NCI-H1105 treated with DMSO at 0.1 percent for 48 hours (cell line): ENCODE measurements at places on chromosomes 5 and 9.

- no peak for DNase-seq
Observed at GRCh38 chr5:178490935-178491652, 99.1 kb downstream of the COL23A1 start.

- DNase-seq: no peak
Observed at GRCh38 chr5:96809921-96810320, 2.2 kb upstream of the ERAP1 start.

DNA sequence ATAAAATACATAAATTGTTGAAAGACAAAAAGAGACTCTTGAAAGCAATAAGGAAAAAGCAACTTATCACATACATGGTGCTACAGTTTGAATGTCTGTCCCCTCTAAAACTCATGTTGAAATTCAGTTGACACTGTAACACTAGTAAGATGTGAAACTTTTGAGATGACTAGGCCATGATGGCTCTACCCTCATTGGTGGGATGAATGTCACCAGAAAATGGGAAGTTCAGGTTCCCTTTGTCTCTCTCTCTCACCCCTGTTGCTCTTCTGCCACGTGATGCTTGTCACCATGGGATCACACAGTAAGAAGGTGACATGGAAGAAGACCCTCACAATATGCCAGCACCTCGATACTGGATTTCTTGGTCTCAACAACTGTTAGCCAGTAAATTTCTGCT is 50.3 kb upstream of the SPTLC1 start:
- DNase-seq: no peak

DNA sequence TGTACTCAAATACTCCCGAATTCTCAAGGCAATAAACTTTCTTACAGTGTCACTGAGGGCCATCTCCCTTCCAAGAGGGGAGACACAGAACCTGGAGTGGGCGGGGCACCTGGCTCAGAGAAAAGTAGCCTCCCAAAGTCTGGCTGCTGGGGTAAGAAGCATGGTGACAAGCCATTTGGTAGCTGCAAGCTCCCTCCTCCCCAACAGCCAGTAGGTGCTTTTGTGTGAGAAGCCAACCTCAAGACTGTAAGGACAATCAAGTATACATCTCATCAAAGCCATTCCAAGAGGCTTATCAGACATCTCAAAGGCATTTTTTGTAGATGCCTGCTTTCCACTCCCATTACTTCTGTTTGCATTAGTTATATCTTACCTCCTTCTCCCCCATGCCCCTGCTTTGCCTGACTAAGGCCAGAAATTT is 1.4 kb downstream of the DAB2 start:
- no peak for DNase-seq

DNA sequence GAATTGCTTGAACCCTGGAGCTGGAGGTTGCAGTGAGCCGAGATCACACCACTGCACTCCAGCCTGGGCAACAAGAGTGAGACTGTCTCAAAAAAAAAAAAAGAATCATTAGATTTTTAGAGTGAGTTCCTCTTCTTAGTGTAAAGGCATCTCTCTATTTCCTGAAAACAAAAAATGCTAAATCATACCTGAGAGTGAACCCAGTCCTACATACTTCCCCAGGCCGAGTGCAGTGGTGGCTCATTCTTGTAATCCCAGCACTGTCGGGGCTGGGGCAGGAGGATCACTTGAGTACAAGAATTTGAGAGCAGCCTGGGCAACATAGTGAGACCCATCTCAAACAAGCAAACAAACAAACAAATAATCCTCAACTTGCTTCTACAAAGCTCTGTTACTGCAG is 38.2 kb upstream of the LPAR1 start:
- no peak for DNase-seq

- no peak for DNase-seq
Observed at GRCh38 chr5:119367502-119368237, 11.9 kb downstream of the TNFAIP8 start.

- no peak for DNase-seq
Observed at GRCh38 chr5:3361811-3362605, 233.6 kb upstream of the IRX1 start.

DNA sequence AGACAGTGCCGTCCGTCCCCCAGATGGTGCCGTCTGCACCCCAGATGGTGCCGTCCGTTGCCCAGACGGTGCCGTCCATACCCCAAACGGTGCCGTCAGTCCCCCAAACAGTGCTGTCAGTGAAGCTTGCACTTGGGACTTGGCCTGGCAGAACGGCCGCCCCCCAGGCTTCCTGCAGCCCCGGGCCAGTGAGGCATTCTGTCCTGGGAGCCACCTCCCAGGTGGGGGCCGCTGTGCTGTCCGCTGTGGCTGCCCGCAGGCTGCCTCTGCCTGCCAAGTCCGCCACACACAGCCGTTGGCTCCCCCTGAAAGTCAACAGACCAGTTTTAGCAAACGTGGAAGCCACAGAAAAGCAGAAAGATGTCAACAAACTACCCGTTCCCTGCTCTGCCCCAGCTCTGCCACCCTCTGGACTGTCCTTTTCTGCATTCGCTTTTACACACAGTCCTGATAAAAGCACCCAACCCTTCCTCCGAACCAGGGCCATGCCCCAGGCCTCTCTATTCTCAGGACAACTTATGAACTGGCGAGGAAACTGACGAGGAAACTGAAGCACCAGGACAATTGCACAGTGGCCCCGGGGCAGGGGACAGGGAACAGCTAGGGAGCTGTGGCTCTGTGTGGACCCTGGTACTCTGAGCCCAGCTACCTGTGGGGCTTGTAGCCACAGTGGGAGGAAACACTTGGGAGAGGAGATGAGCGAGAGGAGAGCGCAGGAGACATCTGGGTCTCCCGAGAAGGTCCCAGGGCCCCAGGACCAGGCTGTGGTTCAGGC is 39.6 kb upstream of the RXRA start:
- no peak for DNase-seq

DNA sequence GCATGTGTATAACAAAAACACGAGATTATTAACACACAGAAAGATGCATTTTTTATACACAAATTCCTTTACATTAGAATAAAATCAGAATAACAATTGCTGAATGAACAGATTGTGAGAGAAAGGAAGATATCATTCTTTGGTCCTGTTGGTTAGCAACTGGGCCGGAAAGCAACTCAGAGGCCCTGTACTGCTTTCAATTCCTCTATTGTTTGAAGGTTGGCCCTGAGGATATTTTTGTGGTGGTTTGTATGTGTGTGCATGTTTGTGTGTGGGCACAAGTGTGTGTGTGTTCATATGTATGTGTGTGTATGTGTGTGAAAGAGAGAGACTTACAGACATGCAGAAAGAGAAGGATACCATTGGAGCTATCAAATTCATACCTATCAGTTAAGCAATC is 356.8 kb upstream of the DMAC1 start:
- no peak for DNase-seq

DNA sequence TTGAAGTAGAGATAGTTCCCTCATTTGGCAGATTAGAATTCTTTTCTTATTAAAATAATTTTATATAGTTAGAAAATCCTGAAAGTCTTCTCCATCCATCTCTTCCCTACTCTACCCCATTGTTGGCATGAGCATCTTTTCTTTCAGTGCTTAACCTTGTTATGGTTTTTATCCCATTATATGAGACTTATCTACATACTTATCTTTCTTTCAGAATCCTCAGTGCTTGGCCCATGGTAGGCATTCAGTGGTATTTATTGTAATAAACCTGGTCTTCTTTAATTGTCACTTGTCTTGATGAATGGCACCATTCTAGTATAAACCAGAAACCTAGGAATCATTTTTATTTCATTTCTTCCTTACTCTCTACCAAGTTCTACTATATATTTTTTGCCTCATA is 169.8 kb upstream of the TLX3 start:
- DNase-seq: no peak

DNA sequence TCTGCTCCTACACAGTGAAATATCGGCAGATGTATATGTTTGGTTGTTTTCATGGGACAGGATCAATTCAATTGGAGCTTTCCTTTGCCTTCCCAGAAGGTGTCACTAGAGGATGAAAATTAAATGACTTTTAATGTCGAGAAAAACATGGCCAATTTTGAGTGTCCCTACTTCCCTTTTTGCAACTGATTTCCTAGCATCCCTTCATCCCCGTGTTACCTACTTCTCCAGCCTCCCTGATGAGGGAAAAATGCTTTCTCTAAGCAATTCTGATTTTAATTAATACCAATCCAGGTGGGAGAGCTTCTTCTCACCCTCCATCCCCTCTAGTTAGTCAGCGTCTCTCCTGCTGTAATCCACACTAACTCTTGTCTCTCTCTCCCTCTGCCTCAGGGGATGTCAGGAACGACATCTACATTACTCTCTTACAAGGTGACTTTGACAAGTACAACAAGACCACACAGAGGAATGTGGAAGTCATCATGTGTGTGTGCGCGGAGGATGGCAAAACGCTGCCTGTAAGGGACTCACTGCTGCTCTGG is 64.9 kb downstream of the DOCK2 start:
- DNase-seq: no peak

GRCh38 chr5:34692786-34693185 is 36.7 kb downstream of the RAI14 start:
- DNase-seq: no peak

DNA sequence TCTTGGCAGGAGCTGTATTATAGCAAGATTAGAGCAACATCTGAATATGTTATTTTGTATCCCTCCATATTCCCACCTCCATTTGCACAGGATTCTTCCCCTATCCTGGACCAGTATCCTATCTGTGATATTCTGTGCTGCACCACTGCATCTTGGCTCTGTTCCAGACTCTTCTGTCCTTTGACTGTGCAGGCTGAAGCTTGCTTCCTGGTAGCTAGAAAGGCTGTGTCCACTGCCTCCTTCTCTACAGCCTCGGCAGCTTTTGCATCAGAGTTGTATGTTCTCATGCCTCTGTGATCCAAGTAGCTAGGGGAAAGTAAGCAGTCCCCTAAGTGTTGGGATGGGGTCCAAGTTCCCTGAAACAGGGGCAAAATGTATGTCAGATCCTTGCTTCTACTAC is 104.1 kb downstream of the GAS1 start:
- peak; percentile 10 for DNase-seq

DNA sequence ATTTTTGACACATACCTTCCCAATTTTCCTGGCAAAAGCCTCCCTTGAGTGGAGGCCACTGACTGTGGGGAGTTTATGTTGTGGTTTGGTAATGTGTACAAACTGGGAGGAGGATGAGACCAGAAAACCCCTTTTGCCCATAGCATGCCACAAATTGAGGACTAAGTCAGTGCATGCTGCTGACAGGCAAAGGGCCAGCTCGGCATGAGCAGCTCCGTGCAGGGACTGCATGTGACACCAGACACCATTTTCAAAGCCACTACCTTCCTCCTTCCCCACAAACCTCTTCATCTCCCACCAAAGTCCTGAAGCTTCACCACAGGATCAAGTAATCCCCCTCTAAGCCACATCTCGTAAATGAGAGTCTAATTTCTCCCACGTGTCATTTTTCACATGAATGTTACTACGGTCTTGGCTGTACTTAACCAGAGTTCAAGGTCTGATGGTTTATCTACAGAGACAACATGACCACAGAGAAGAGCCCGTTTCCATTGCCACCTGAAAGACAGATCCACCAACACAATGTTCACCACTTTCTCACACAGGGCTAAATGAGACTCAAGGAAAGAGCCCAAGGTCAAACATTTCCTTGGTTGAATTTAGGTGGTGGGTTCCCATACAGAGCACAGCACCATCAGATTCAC is 106.5 kb downstream of the NFIB start:
- DNase-seq: no peak

DNA sequence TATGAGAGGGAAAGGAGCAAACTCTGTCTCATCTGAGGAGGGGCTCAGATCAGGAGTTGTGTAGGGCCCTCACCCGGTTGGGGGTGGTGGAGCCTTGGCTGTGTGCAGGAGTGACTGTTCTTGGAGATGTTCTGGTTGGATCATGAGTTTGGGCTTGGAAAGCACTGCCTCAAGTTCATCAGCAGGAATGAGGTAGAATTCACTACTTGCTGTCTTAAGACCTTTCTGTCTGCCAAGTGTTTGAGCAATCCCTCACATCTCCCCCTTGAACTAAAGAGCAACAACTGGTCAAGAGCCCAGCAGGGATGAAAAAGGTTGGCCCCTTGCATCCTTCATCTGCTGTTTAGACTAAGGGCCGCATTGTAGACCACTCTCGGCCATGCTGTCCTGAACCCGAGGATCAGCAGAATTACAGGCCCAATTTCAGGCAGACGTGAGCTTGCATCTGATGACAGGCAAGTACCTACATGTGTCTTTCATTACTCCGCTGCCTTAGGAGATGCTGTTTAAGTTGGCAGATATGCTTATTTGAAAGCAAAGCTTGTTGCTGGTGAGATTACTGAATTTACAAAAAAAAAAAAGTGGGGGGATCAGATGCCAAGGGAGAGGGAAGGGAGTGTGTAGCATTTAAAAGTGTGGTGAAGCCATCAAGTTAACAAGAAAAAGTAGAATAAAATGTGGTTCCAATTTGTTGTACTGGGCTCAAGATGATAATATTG is 36.4 kb downstream of the PIK3R1 start:
- DNase-seq: no peak

DNA sequence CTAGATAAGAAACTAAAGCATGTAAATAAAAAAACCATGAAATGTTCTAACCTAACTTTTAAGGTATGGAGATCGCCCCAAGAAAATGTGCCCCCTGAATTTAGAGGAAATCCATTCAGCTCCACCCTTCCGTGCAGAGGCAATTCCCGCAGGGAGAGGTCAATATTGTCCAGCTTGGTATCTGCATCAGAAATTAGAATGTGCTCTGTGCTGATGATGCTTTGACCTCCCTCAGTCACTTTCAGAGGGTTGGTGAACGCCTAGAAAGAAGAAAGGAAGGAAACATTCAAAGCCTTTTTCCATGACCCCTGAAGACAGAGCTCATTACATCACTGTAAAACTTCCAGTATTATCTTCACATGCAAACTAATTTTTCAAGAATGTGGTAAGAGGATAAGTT is 91.0 kb downstream of the FREM1 start:
- DNase-seq: no peak

- no peak for DNase-seq
Observed at GRCh38 chr9:133304477-133305377, 29.7 kb upstream of the ABO start.

DNA sequence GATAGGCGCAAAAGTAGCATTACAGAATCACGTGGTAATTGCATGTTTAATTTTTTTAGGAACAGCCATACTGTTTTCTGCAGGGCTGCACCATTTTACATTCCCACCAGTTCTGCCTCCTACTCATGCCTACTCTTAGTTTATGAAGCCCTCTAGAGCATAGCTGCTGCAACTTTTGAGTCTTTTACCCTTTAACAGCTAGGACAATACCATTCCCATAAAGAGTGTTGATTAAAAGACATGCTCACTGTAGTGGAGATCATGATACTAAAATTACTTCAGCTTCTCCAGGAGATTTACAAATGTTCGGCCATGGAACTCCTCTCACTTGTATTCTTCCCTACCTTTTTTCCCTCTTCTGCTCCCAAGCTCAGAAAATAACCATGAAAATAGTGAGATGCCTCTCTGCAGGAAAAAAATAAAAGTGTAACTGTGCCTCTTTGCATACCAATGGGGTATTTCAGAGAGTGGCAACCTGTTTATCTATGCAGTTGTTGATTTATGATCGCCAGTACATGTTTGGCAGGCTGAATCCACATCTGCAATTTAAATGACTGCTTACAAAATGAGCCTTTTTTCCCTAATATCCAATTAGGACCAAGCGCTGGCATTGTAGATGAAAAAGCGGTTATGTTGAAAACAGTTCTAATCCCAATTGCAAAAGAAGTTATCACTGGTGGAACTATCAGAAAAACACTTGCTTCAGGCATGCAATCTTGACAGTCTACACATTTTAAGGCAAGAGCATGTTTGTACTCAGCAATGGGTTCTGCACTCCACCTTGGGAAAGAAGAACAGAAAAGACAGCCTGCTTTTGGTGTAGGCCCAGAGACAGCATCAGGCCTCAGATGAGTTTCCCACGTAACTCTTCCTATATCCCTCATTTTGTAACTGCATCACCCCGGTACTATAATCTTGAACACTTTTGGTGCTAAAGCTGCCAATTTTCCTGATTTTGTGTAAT is 131.1 kb downstream of the ADAMTSL1 start:
- no peak for DNase-seq
